ENCODE measurements at places on chromosomes 1 and 21.
A peak's percentile ranks its signal among the peaks of the same experiment; 100 is the strongest.

DNA sequence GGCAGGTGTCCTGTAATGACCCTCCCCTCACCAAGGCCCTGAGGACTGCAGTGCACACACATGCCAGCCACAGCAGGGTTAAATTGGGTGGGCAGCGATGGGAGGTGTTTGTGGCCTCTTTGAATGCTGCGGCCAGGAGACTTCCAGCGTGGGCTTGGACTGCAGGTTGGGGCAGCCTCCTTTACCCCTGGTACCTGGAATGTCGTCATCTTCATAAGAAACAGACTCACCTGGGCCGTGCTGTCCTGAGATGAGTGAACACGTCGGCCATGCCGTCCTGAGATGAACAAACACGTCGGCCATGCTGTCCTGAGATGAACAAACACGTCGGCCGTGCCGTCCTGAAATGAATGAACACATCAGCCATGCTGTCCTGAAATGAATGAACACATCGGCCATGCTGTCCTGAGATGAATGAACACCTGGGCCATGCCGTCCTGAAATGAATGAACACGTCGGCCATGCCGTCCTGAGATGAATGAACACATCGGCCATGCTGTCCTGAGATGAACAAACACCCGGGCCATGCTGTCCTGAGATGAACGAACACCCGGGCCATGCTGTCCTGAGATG lies 50.1 kb upstream of the COL6A1 start:
- DNase-seq = no peak

DNA sequence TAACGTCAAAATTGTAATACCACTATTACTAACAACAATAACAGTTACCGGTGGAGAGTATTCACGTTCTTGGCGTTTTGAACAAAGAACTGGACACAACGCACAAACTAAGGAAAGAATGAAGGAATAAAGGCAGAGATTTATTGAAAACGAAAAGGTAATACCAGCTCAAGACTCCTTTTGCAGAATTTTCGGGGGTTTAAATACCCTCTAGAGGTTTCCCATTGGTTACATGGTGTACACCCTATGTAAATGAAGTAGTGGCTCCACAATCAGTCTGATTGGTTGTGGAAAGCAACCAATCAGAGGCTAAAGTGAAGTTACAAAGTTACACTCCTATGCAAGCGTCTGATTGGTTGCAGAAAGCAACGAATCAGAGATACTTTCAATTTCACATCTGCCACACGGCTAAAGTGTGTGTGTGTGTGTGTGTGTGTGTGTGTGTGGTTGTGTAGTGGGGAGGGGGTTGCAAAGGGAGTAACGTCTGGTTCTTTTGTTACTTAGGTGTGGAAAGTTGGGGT lies 1.1 kb upstream of the GTF2B start:
- DNase-seq = no peak

DNA sequence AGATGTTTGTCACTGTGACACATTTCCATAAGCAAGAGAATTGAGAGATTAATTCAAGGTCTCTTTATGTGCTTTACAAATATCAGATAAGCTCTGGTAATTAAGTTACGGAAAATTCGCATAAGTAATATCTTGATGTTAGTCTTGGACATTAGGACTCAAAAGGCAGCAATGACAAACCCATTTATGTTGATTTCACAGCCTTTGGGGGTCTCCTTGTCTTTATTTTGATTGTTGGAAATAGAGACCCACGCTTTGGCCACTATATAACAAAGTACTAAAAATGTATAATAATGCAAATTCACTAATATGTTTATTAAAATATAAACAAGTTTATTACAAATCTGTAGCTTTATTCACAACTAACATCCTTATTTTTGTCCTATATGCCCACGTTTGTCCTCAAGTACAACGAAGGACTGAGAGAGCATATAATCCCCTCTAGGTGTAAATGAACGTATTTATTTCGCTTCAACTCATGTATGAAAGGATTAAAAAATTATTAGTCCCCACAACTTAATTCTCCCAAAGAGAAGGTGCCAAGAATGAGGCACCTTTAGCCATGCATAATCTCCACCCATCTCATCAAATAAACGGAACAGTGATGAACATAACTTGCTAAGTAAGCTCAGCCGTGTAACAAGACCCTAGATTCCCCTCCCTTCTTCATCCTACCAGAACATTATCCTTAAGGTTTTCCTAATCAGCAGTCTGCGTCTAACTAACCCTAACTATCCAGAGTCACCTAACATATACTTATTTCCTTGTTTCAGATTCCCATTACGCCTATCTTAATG lies 1.6 kb upstream of the LAMC1 start:
- no peak for DNase-seq

GRCh38 chr1:40663324-40664166 lies 1.9 kb downstream of the RIMS3 start:
- no peak for DNase-seq

DNA sequence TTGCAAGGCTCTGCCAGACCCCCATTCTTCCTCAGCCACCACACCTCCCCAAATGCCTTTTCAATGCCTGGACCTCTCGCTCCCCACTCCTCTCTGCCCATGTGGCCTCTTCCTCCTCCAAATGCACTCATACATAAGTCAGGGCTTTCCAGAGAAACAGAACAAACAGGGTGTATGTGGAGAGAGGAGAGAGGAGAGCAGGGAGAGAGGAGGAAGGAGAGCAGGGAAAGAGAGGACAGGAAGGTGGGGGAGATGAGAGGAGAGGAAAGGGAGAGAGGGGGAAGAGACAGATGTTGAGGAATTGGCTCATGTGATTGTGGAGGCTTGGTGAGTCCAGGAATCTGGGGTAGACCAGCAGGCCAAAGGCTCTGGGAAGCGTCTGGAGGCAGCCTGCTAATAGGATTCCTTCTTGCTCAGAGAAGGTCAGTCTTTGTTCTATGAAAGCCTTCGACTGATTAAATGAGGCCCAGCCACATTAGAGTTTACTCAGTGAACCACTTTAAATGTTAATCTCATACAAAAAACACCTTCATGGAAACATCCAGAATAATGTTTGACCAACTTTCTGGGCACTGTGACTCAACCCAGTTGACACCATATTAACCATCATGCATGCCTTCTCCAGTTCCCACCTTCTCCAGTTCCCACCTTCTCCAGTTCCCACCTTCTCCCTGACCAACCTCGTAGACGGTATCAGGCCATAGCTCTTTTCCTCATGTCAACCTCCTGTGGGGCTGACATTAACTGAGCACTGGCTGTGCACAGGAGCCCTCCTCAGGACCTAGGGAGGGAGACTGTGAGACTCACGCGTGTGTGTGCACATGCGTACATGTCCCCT lies 11.3 kb upstream of the LGR6 start:
- DNase-seq = no peak

DNA sequence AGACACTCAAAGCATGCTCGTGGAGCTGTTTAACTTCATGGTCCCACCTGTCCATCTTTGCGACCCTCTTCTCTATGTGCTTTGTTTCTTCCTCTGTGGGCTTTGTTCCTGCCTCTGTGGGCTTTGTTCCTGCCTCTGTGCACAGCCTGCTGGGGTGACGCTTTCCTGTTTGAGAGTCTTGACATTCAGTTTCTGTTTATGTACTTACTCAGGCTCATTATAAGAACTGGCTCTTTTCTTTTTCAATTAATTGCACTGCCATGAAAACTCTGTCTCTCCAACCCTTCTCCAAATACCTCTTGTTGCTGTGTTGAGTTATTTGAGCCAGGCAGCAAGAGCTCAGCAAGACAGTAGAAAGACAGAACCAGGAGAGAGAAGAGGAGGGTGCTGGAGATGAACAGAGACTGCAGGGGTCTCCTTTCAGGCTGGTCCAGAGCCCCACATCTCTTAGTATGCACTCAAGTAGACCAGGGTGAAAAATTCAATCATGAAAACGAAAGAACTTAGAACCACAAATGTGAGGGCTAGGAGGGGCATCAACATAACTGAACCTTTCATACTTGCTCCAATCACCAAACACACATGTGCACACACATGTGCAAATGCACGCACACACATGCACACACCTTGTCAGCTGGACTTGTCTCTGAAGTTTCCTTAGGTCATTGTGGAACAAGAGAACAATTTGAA lies 88.3 kb upstream of the SGIP1 start:
- DNase-seq = peak; percentile 21

DNA sequence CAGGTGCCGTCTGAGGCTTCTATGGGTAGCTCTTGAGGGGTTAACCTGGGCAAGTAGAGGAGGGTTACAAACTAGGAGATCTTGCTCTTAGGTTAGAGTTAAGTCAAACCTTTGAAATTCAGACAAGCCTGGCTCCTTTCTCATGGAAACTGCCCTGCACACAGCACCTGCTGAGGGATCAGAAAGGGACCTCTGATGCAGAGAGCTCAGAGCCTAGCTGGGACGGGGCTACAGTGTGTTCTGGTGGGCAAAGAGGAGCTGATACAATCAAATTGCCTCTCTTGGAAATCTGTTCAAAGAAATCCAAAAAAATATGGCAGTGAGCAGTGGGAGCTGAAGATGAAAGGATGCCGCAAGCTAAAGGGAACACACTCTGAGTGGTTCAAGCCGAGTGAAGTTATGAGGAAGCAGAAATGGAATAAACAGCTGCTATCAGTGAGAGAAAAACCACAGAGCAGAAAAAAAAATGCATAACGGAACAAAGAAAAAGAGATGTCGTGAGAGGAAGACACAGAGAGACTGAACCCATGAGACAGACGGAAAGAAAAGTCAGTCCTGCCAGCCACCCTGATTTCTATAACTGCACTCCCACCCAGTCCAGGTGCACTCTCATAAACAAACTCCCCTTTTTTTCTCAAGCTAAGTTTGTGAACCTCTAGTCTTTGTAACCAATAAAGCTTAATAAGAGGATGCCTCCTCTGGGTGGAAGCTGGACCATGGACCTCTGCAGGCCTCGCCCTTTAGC lies 26.6 kb downstream of the PAFAH2 start:
- DNase-seq = no peak

- DNase-seq = no peak
These were observed 58.0 kb downstream of the NKAIN1 start for GRCh38 chr1:31181515-31182343.

DNA sequence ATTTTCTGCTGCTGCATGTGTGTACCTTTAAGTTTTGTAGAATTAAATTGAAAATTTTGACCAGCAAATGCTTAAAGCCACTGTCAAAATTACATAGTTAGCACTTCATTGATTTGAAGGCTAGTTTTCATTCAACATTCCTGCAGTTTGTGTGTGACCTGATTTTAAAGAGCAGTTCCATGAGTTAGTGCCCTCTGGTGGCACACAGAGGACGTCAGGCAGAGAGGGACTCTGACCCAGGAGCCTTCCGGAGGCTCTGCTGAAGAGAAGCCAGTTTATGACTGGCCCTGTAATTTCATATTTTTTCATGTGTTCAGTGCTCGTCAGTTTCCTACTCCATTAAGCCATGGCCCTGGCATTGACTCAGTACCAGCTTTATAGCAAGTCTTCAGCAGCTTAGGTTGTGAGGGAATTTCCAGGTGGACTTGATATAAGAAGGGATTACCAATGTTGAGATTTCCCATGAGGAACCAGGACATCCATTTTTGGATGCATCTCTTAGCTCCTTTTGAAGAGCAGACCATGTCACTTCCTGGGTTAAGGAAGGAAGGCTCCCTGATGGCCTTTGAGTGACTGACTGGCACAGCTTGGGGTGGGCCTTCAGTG lies 104.7 kb downstream of the CAMTA1 start:
- peak; percentile 11 for DNase-seq

GRCh38 chr21:43874085-43874805 lies 9.2 kb downstream of the AGPAT3 start:
- DNase-seq = no peak

GRCh38 chr1:3636531-3636930 lies 11.7 kb downstream of the TPRG1L start:
- no peak for DNase-seq

DNA sequence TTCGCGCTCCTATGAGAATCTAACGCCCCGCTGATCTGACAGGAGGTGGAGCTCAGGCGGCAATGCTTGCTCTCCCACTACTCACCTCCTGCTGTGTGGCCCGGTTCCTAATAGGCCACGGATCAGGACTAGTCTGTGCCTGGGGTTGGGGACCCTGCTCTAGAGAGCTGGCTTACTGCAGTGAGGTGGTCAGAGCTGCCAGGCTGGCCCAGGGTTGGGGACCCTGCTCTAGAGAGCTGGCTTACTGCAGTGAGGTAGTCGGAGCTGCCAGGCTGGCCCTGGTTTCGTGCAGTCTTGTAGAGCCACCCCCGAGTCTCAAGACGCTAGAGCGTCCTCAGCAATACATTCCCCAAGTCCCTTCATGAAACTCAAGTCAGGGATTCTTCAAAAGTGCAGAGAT lies 27.5 kb downstream of the SLC37A1 start:
- DNase-seq = no peak

GRCh38 chr1:192476802-192477298 lies 98.7 kb upstream of the RGS1 start:
- DNase-seq = no peak

DNA sequence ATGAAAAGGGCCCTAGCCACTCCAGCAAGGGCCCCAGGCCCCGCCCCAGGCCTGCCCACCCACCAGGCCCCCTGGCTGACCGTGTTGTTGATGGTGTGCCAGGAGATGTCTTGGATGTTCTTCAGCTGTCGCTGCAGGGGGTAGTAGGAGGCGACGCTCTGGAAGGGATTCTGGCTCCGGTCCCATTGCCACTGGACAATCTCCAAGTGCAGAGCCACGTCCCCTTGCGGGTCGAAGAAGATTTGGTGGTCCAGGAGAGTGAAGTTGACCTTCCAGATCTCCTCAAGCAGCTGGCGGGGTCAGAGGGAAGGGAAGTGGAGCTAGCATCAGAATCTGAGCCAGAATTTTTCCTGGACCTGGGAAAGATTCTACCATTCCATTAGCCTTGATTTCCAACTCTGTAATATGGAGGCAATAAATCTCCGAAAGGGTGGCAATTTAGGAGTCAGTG lies 10.2 kb downstream of the TAS1R2 start:
- DNase-seq = no peak

DNA sequence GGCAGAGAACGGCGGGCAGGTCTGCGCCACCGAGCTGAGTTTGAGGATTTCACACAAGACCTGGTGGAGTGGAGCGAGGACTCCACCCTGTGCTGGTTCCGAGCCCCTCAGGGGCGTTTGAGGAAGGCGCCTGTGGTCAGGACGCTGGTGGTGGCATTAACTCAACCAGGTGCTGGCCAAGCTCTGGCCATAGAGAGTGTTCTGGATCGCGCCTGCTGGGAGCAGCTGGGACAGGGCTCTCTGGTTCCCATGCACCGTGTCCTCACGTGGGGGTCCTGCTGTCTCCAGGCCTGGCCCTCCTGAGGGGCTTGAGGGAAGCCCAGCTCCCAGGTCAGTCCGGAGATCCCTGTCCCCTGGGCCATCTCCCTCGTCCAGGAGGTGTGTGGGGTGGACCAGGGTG lies 24.8 kb upstream of the TTC34 start:
- DNase-seq = no peak

DNA sequence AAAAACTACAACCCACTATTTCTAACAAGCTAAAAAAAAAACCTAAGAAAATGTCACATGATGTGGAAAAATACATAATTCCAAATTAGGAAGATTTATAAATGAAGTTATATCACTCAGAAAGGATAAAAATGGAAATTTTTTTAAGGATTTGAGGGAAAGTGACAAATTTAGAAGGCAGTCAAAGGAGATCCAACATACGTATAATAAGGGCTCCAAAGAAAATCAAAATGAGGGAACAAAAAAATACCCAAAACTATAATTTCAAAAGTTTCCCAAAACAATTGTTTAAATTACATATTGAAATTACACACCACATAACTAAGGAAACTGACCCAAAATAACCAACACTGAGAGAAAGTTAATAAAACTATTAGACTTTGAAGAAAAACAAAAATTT lies 381.1 kb upstream of the KAZN start:
- no peak for DNase-seq
